ENCODE measurements at places on chromosomes 13 and 19. TPM values are rescaled to one million over a fixed set of nuclear protein-coding genes. Genes with fewer than 3 reads are reported as not detected.

The FGF22 gene
- 0.13 TPM for total RNA-seq

The RASGRP4 gene
- not detected for total RNA-seq

The KCNN1 gene
- total RNA-seq = not detected

The CALR3 gene
- not detected for total RNA-seq

The PSG7 gene
- not detected for total RNA-seq

The COL4A2 gene
- 524 TPM for total RNA-seq

The CPB2 gene
- total RNA-seq = not detected

The RPL18 gene
- total RNA-seq = 1,266 TPM

The EPS8L1 gene
- total RNA-seq = 0.76 TPM

The DZIP1 gene
- 22.8 TPM for total RNA-seq

The STOML3 gene
- not detected for total RNA-seq

The TSHZ3 gene
- 24.0 TPM for total RNA-seq

- H3K27ac ChIP-seq = no peak overlapping the region
- no peaks in the 10 kb centered on the region for H3K4me1 ChIP-seq
- peak; percentile 24 for DNase-seq
- no peak overlapping the region for H3K4me3 ChIP-seq
These were observed 16.4 kb upstream of the KCNN1 start for GRCh38 chr19:17950310-17951156.

- H3K4me3 ChIP-seq = no peak overlapping the region
- no peaks in the 10 kb centered on the region for H3K4me1 ChIP-seq
- no peak for DNase-seq
- no peaks in the 10 kb centered on the region for H3K27me3 ChIP-seq
These were observed 249.6 kb upstream of the SPRY2 start for GRCh38 chr13:80590551-80590950.

DNA sequence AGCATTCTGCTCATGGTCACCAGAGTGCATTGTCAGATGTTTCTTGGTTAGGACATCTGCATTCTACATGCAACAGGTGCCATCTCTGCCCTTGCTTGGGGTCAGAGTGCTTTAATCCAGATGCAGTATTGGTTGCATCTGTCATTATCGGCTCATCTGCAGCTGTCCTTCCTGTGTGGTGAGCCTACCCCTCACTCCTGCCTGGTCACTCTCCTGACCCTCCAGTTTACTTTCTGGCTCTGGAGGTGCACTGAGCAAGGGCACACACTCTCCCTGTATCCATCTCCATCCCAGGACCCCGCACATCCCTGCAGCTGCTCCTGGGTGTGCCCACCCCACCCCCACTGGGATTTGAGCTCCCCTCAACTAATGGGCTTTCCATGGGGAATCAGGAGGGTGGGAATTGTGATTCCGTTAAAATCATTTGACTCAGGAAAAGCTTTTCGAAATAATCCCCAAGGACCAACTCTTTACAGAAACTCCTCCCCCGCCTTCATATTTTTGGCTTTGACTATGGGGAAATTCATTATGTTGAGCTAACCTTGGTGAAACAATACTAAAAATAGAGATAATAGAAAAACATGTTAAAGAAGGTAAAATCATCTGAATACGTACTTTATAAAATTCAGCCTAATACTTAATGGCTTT, 70.2 kb downstream of the COL4A2 start:
- no peak overlapping the region for H3K27ac ChIP-seq
- no peak for DNase-seq
- H3K4me3 ChIP-seq = no peak overlapping the region
- no peaks in the 10 kb centered on the region for H3K27me3 ChIP-seq
- peaks cover 31% of the 10 kb centered on the region for H3K4me1 ChIP-seq
- H3K36me3 ChIP-seq = no peaks in the 10 kb centered on the region

DNA sequence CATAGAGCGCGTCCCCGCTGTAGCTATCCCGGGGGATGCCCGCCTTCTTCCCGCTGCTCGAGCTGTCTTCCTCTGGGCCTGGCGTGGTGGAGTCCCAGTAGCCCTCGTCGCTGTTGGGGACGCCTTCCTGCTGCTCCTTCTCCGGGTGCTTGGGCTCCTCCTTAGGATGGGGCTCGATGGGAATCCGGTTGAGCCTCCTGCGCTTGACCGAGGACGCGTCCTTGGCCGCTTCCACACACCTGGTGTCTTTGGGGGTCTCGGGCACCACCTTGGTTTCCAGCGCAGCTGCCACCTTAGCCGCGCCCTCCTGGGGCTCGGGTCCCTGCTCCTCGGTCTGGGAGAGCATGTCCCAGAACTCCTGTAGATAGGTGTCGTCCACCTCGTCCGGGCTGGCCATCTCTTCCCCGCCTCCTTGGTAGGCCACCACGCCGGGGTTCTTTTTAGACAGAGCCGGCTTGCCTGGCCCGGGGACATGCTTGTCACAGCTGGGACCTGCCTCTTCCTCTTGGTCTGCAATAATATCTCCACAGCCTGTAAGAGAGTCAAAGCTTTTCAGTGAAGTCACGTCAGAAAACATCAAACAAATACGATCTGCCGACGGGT, 2.0 kb downstream of the AMER2 start:
- peaks cover 68% of the 10 kb centered on the region for H3K27me3 ChIP-seq
- DNase-seq = no peak
- H3K4me1 ChIP-seq = no peaks in the 10 kb centered on the region
- no peak overlapping the region for H3K4me3 ChIP-seq

- H3K4me1 ChIP-seq = no peaks in the 10 kb centered on the region
- no peaks in the 10 kb centered on the region for H3K36me3 ChIP-seq
- H3K4me3 ChIP-seq = no peak overlapping the region
- no peak overlapping the region for H3K27ac ChIP-seq
- no peak for DNase-seq
- H3K27me3 ChIP-seq = 0 out of 2 replicates have a peak, but pooled peaks cover 3% of the 10 kb centered on the region
These were observed 26.1 kb downstream of the GJA3 start for GRCh38 chr13:20134732-20135131.

DNA sequence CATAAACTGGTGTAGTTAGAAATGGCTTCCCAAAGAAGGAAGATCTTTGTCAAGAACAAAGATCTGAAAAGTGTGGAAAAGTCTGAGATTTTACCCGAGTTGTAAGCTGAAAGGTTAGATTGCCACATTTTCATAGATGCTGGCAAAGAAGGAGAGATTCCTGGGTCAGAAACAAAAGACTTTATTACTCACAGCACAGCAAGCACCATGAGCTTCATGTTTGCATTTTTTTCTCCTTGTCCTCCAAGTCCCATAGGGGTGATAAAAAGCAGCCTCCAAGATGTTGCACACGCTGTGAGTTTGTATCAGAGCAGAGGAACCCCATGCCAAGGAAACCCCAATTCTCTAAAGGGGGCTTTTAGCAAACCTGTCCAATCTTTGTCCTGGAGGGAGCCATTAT, 29.3 kb downstream of the MZT1 start:
- H3K4me3 ChIP-seq = no peak overlapping the region
- H3K4me1 ChIP-seq = no peaks in the 10 kb centered on the region
- H3K27ac ChIP-seq = no peak overlapping the region
- no peaks in the 10 kb centered on the region for H3K27me3 ChIP-seq

DNA sequence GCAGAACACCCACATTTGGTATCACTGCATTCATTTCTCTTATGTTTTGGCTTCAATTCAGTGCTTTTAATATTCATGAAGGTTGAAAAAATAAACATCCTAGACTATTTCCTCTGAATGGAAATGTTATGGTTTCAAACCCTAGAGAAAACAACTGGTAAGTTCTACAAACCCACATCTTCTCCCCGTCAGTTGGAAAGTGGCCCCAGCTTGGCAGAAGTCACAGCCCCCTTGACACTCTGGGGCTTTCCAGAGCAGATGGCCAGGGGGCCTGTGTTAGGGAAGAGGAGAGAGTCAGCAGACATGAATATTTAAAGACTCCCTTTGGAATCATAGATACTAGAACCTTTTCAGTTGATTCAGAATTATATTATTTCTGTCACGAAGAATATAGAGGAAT, 123.9 kb downstream of the SHISA2 start:
- H3K4me1 ChIP-seq = no peaks in the 10 kb centered on the region
- no peaks in the 10 kb centered on the region for H3K36me3 ChIP-seq
- H3K4me3 ChIP-seq = no peak overlapping the region
- H3K27ac ChIP-seq = no peak overlapping the region
- no peaks in the 10 kb centered on the region for H3K27me3 ChIP-seq

GRCh38 chr13:60155978-60156377, 7.8 kb downstream of the DIAPH3 start:
- H3K36me3 ChIP-seq = no peaks in the 10 kb centered on the region
- H3K4me1 ChIP-seq = no peaks in the 10 kb centered on the region
- DNase-seq = peak; percentile 21
- no peaks in the 10 kb centered on the region for H3K27me3 ChIP-seq
- H3K4me3 ChIP-seq = no peak overlapping the region

GRCh38 chr13:66195238-66195637, 1034.9 kb downstream of the PCDH9 start:
- H3K27ac ChIP-seq = no peak overlapping the region
- H3K27me3 ChIP-seq = no peaks in the 10 kb centered on the region
- no peaks in the 10 kb centered on the region for H3K36me3 ChIP-seq
- DNase-seq = no peak
- no peaks in the 10 kb centered on the region for H3K4me1 ChIP-seq

DNA sequence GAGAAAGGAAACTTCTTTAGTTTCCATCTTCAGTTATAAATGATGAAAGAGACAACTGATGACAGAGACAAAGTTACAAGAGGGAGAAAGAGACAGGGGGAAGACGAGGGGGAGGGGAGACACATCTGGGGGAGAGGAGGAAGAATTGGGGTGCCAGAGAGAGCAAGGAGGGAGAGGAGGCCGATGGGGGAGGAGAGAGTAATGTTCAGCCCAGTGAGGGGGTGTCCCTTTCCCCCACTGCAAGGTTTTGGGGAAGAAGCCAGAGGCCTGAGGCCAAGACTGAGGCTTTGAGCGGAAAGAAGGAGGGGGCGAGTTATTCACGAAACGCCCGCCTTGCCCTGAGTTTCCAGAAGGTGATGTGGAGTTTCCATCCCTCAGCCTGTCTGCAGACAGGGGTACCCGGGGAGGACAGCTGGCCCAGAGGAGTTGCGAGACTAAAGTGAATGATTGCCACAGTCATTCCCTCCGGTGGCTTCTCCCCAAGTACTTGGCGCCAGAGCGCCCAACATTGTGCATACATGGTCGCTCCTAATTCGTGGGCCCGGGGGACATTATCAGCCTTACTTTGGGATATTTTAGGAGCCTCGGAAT, 558 bp upstream of the PPAN start:
- H3K4me1 ChIP-seq = peaks cover 12% of the 10 kb centered on the region
- no peaks in the 10 kb centered on the region for H3K27me3 ChIP-seq
- peaks cover 22% of the 10 kb centered on the region for H3K36me3 ChIP-seq
- DNase-seq = peak; percentile 38
- H3K27ac ChIP-seq = no peak overlapping the region

- H3K4me1 ChIP-seq = peaks cover 14% of the 10 kb centered on the region
- H3K27me3 ChIP-seq = no peaks in the 10 kb centered on the region
- 0 out of 2 replicates have a peak overlapping the region, but pooled peaks have one; percentile 21 for H3K27ac ChIP-seq
- H3K4me3 ChIP-seq = no peak overlapping the region
These were observed 35.1 kb downstream of the ZNF433 start for GRCh38 chr19:12000152-12000981.

DNA sequence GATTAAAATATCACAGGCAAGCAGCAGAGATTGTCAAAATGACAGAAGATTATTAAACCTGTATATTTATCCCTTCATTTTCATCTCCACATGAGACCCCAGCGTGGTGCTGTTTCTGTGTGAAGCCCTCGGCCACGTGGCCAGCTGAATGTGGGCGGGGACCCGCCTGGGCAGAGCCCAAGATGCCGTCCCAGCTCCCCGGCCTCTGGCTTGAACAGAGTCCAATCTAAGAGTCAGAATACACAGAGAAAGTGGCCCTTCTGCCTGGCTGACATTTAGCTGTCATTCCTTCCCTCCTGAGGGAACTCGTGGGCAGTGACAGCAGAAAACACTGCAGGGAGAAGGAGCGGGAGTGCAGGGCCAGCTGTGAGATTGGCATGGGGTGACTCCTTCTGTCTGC, 34.9 kb upstream of the UQCRFS1 start:
- H3K4me3 ChIP-seq = no peak overlapping the region
- H3K27ac ChIP-seq = no peak overlapping the region
- H3K4me1 ChIP-seq = no peaks in the 10 kb centered on the region
- DNase-seq = peak; percentile 10
- no peaks in the 10 kb centered on the region for H3K36me3 ChIP-seq

GRCh38 chr19:18735752-18736151, 52.3 kb downstream of the CRTC1 start:
- no peaks in the 10 kb centered on the region for H3K4me1 ChIP-seq
- no peak for DNase-seq
- no peak overlapping the region for H3K27ac ChIP-seq
- H3K36me3 ChIP-seq = no peaks in the 10 kb centered on the region
- H3K4me3 ChIP-seq = no peak overlapping the region

DNA sequence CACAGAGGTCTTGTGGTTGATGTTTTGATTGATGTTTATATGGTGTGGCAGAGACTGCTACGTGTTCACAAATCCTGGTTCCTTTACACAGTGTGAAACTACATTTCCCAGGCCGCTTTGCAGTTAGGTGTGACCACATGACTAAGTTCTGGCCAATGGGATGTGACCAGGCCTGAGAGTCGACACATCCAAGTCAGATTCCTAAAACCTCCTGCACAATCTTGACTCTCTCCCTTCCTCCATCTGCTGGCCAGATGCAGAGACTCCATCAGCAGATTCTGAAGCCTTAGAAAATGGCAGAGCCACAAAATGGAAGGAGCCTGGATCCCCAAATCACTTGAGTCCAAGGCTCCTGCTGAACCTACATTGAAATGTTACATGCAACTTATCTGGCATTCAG, 12.6 kb downstream of the CD37 start:
- H3K27me3 ChIP-seq = no peaks in the 10 kb centered on the region
- H3K4me3 ChIP-seq = no peak overlapping the region
- H3K36me3 ChIP-seq = no peaks in the 10 kb centered on the region
- no peaks in the 10 kb centered on the region for H3K4me1 ChIP-seq
- H3K27ac ChIP-seq = no peak overlapping the region

GRCh38 chr19:1577090-1577928, 9.2 kb upstream of the MEX3D start:
- no peak overlapping the region for H3K4me3 ChIP-seq
- H3K36me3 ChIP-seq = no peaks in the 10 kb centered on the region
- no peaks in the 10 kb centered on the region for H3K27me3 ChIP-seq
- DNase-seq = no peak
- H3K4me1 ChIP-seq = no peaks in the 10 kb centered on the region
- H3K27ac ChIP-seq = no peak overlapping the region

- no peaks in the 10 kb centered on the region for H3K36me3 ChIP-seq
- H3K27ac ChIP-seq = no peak overlapping the region
- peaks cover 19% of the 10 kb centered on the region for H3K4me1 ChIP-seq
- H3K27me3 ChIP-seq = no peaks in the 10 kb centered on the region
- DNase-seq = no peak
These were observed 3.8 kb downstream of the MIER2 start for GRCh38 chr19:340620-341385.

- H3K27ac ChIP-seq = no peak overlapping the region
- DNase-seq = peak; percentile 50
- peaks cover 34% of the 10 kb centered on the region for H3K36me3 ChIP-seq
- H3K4me1 ChIP-seq = peaks cover 5% of the 10 kb centered on the region
- no peak overlapping the region for H3K4me3 ChIP-seq
- no peaks in the 10 kb centered on the region for H3K27me3 ChIP-seq
These were observed 36.2 kb downstream of the CLDN10 start for GRCh38 chr13:95588721-95589120.
